ENCODE measurements at places on chromosomes 2 and 18.

GRCh38 chr18:10261344-10262276 lies 192.8 kb upstream of the APCDD1 start:
- DNase-seq, result no peak

DNA sequence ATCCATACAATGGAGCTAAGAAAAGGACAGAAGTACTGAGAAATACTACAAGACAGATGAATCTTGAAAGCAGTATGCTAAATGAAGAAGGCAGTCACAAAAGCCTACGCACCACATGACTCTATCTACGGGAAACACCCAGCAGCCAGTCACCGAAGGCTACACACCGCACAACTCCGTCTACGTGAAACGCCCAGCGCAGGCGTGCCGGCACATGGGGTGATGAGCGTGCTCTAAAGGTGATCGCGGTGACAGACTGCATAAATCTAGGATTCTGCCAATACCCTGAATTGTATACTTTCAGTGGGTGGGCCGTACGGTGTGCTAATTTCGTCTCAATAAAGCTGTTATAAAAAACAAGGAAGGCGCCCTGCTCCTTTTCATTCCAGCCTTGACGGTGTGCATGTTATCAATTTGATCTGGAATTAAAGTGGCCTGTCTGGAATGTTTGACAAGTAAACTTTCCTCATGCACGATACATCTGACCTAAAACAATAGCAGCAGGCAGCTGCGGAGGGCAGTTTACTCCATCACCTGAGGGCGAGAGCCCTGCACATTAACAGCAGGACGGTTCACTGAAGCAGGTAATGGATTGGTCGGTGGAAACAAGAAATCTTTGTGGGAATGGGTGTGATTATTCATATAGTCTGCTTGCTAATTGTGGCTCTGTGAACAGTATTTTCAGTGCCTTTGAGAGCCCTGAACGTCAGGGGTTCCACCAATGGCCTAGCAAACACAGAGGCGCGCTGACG lies 86.2 kb upstream of the SALL3 start:
- DNase-seq, result no peak

DNA sequence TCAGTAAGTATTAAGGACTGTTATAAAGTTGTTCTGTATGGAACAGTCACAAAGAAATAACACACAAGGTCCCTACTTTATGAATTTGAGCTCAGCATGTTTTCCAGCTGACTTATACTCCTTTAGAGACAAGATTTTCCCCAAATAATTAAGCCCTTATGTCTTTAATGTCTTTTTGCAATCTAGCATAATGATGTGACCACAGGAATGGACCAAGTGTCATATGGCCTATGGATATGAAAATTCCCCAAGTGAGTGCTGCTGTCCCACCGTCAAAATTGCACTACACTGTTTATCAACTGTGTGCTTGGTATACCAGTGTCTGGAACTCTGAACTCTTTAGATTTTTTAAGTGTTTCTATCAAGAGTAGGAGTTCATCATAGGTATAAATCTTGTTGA lies 369.6 kb downstream of the PID1 start:
- no peak for DNase-seq

GRCh38 chr18:13893418-13893760 lies 21.9 kb downstream of the MC2R start:
- DNase-seq, result no peak

GRCh38 chr2:238438856-238439849 lies 12.4 kb downstream of the ASB1 start:
- no peak for DNase-seq

- no peak for DNase-seq
Observed at GRCh38 chr2:96733931-96734330, 5.9 kb downstream of the LMAN2L start.
